ENCODE measurements at places on chromosomes 16 and 17.

DNA sequence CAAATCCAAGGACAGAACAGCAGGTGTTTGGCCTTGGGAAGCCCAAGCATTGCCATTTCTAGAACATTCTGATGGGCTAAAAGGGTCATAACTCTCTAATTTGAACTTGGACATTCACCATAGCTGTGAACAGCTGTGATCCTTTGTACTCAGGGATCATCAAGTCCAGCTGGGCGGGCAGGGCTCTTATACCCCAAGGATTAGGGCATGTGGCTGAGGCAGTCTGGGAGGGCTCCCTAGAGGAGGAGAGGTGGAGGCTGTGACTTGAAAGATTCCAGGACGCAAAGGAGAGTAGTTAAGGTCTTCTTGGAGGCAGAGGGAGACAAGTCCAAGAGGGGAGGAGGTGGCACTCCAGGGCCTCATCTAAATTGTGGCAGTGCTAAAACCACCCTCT, 233.1 kb upstream of the GSE1 start:
- no peak for DNase-seq

- DNase-seq, result no peak
Observed at GRCh38 chr16:72975809-72976437, 72.0 kb downstream of the ZFHX3 start.

DNA sequence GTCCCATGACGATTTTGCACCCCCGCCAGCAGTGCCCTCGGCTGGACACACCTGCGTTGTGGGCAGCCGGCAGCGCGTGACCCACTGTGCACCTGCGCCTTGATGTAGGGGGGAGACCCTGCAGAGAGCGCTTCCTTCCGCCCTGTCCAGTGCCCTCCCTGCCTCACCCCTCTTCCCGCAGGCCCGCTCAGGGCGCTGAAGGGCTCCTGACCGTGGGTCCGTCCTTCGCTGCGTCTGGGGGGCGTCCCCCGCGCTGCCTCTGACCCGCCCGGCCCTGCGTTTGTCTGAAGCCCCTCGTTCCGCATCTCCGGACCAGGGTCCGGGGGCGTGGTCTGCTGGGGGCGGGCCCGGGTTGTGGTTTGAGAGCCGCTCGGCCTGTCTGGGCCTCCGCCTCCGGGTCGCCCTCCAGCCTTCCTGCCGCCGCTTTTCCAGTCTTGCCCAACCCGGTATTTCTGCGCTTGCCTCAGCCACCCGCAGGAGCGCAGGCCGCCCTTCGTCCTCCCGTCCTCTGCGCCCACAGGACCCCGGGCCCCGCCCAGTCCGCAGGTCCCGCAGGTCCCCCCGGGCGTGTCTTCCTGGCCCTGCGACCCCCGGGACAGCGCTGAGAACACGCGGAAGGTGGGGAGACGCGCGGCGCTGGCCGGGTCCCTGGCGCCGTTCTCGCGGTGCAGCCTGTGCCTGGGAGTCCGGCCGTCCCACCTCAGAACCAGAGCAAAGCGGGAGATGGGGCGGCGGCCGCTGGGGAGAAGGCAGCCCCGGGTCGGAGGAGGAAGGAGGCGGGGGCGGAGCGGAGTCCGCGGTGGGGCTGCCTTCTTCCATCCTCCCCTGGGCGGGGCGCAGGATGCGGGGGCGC, 4.0 kb upstream of the IL17C start:
- DNase-seq, result peak; percentile 90

- DNase-seq, result no peak
Observed at GRCh38 chr17:81722184-81723120, 10.4 kb downstream of the SLC25A10 start.

DNA sequence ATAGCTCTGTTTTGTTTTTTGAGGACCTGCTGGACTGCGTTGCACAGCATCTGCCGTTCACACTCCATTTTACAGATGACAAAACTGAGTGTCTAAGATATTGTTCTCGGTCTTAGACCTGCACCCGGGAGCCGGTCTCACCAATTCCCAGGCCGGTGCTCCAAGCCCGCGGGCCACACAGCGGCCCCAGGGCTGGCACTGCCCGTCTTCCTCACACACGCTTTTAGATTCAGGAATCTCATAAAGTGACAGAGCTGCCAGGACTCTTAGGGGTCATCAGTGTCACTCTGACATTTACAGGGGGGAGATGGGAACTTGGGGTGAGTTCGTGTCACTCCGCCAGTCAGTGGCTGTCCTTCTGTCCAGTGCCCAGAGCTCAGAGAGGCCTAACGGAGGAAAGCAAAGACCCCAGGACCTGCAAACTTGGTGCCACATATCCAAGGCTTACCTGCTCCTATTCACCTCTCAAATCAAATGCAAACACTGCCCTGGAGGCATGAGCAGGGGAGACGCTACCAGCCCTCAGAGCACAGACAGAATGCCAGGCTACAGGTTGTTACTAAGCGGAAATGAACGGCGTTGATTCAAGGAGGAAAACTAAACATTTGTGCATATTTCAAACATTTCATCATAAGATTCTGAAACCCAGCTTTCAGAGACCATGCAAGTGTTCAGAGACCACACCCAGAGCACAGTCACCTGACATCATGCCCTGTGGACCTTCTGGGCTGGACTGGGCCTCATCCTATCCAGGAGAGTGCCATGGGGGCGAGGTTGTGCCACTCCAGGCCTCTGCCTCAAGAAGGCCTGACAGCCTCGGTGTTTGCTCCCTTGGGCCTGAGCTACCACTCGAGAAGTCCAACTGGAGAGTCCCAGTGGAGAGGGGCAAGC, 29.5 kb downstream of the TNFRSF13B start:
- DNase-seq, result no peak

- DNase-seq, result no peak
Observed at GRCh38 chr17:78173097-78173715, 4.8 kb downstream of the SYNGR2 start.

- no peak for DNase-seq
Observed at GRCh38 chr17:15498107-15498506, 30.7 kb upstream of the CDRT4 start.

DNA sequence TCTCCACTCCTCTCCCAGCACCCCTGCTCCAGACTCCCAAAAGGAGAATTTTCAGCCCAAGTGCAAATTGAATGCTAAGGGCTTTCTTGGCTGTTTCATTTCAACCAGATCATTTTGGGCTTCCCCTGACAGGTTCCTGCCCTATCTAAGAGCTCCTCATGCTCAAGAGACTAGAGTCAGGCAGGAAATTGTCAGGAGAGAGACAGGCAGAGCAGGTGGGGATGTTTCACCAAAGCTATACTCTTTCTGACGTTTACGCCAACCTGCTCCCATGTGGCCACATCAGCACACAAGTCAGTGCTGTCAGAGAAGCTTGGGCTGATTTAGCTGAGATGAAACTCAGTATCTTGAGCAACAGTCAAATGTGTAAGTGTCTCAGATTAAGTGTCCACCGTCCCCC, 31.4 kb downstream of the HIC1 start:
- DNase-seq, result no peak

- DNase-seq, result no peak
Observed at GRCh38 chr16:86051368-86052114, 152.6 kb downstream of the IRF8 start.

GRCh38 chr17:63626551-63627180, 4.4 kb downstream of the MAP3K3 start:
- no peak for DNase-seq

GRCh38 chr17:35875072-35875799, 4.9 kb downstream of the CCL5 start:
- DNase-seq, result no peak

- no peak for DNase-seq
Observed at GRCh38 chr16:49060728-49061127, 220.9 kb downstream of the CBLN1 start.

All from iPS-NIHi11 (cell line).